NCI-H446 (cell line): ENCODE measurements at places on chromosomes 1 and 21.

GRCh38 chr1:27142464-27142863, 12.5 kb downstream of the SLC9A1 start:
- no peak for DNase-seq

- DNase-seq = no peak
These were observed 131.6 kb downstream of the TRIM33 start for GRCh38 chr1:114379358-114379757.

GRCh38 chr1:90550626-90551406, 166.3 kb downstream of the BARHL2 start:
- peak; percentile 17 for DNase-seq

- DNase-seq = no peak
These were observed 153.5 kb downstream of the RERE start for GRCh38 chr1:8663915-8664329.

- no peak for DNase-seq
These were observed 2.9 kb upstream of the CCN1 start for GRCh38 chr1:85577419-85578320.

GRCh38 chr1:244409701-244410100, 42.0 kb downstream of the ADSS2 start:
- no peak for DNase-seq

DNA sequence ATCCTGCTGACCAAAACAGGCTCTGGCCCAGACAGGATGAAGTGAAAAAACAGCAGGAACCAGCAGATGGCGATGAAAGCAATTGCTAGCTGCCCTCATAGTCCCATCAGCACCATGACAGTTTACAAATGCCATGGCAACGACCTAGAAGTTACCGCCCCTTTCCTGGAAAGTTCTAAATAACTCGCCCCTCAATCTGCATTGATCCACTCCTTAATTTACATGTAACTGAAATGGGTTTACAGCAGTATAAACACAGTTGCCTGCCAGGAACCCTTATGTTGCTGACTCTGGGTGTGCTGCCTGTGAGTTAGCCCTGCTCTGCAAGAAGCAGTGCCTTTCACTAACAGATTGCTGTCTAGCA, 65.5 kb upstream of the CR1L start:
- DNase-seq = peak; percentile 27
